ENCODE measurements at places on chromosomes 12 and 14.

GRCh38 chr14:26896447-26896846 is 298.6 kb upstream of the NOVA1 start:
- DNase-seq, result peak; percentile 10

- peak; percentile 67 for DNase-seq
These were observed 35.1 kb upstream of the OTOGL start for GRCh38 chr12:80064269-80064668.

DNA sequence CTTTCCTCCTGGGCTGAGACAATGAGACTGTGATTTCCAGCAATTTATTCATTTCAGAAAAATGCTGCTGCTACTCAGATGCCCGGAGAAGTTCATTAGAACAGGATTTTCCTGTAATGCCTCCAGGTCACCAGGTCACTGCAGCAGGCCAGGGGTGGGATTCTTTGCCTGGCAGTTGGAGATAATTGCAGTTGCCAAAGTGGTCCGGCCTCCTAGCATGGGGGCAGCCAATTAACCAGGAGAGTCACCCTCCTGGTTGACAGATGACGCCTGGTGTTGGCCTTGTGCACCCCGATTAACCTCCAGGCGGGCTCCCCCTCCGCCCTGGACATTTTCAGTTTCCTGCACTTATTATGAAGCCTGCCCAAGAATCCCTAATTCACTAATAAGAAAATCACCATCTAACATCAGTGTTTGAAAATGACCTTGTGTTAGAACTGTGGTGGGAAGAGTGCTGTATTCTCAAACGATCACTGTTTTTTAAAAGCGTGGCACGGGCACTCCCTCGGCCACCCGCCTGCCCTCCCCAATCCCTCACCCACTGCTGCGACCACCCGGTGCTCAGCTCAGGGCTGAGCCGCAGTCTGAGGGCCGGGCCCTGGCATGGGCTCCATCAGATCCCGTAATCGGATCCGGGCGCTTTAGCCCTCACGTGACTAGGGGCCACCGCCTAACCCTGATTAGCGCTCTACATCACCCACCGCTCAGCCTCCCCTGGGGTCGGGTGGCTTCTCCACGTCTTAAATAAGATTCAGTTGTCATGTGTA is 12.9 kb downstream of the RIMBP2 start:
- no peak for DNase-seq

DNA sequence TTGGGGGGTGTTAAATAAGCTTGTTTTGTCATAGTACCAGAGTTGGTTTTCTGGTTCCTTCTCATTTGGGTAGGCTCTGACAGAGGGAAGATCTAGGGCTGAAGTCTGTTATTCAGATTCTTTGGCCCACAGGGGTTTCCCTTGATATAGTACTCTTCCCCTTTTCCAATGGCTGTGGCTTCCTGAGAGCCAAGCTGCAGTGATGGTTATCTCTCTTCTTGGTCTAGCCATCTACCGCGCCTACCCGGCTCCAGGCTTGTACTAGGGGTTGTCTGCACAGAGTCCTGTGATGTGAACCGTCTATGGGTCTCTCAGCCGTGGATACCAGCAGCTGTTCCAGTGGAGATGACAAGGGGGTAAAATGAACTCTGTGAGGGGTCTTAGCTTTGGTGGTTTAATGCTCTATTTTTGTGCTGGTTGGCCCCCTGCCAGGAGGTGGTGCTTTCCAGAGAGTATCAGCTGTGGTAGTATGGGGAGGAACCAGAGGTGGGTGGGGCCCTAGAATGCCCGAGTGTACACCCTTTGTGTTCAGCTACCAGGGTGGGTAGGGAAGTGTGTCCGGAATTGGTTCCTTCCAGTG is 209.7 kb downstream of the GPHN start:
- no peak for DNase-seq

DNA sequence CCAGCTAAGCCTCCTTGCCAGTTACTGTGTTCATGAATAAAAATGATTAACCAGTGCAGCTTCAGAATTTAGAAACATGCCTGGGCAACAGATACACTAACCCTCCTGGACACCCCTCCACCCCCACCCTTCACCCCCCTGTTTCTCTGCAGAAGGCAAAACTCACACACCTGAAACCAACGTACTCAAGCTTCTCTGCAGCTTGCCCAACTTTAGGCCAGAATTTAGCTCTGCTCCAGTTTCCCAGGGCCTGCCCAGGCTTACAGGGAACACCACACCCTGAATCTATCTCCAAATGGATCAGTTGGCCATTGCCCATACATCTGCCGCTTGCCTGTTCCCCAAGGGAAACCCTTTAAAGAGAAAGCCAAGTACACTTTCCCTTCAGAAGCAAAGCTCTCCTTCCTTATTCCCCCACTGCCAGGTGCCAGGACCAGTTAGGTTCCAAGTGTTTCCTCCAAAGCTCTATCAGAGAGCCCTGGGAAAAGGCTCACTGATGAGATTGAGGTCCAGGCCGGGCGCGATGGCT is 1.8 kb upstream of the SPPL3 start:
- DNase-seq, result no peak

DNA sequence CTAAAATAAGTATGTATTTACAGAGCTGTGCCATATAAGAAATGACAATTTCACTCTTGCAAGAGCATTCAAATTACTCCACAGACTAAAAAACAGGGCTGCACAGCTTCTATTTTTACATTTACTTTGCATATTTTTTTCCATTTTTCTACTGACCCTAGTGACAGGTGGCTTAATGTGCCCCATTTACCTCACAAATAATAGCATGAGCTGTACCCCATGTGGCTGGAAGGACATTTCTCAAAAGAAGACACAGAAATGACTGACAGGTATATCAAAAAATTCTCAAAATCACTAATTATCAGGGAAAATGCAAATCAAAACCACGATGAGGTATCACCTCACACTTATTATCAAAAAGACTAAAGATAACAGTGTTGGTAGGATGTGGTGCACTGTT is 1128.6 kb downstream of the SLC16A7 start:
- no peak for DNase-seq

- DNase-seq, result no peak
These were observed 7.3 kb upstream of the MGP start for GRCh38 chr12:14892726-14893505.

GRCh38 chr12:131035245-131035681 is 81.6 kb downstream of the ADGRD1 start:
- no peak for DNase-seq

DNA sequence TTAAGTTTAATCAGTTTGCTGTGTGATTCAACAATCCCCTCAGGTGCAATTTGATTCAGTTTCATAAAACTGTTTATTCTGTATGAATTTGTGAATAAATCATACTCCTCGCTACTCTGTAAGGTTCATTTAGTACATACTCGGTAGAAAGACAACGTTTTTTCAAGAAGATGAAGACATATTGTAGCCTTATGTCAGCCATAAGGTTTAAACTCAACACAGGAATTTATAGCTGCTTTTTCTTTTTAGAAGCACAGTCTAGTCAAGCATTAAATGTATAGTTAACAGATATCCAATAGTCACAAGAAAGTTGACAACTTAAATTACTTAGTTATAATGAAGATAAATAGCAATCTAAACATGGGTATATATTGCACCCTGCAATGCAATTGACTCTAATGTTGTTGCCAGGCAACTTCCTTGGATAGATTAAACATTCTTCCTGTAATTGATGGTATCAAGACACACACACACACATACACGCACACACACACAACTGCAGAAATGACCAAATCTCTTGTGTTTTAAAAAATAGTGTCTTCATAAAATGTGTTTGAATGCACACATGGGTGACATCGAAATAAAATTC is 151.5 kb upstream of the MGAT4C start:
- DNase-seq, result no peak

GRCh38 chr12:108649126-108649525 is 15.4 kb upstream of the SELPLG start:
- DNase-seq, result peak; percentile 38

GRCh38 chr14:53553221-53553620 is 400.1 kb upstream of the DDHD1 start:
- no peak for DNase-seq

DNA sequence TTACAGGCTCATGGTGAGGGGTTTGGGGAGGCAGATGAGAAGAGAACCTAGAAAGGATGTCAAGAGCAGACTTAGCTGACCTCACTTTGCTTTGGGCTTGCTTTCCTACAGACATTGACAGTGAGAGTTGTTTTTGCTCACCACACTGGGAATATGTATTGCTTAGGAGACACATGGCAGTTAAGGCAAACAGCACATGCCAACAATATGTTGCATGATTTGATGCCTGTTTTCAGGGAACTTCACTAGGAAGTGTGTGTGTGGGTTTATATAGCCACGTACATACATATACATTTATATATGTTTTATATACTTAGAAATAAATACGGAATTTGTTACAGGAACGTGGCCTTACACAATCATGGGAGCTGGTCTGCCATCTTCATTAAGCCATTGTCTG is 346.1 kb downstream of the RGS6 start:
- no peak for DNase-seq

GRCh38 chr14:105878554-105878953 is 352.2 kb downstream of the TMEM121 start:
- DNase-seq, result no peak

DNA sequence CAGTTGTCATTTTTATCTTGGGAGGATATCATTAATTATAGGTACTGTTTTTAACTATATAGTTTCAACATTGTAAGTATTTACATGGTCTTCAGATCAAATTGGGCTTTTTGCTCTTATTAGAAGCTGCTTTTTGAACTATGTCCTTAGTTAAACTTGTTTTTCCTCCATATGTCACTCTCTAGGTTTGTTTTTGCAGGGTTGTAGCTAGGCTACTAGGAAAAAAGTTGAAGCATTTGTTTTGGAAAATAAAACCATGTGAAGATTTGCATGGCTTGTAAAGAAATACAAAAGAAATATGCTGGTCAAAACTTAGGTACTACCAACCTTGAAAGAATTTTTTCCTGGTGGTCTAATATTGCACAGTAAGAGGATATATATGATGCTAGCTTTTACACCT is 3.4 kb downstream of the ARID2 start:
- DNase-seq, result no peak

GRCh38 chr12:89950421-89950820 is 241.8 kb upstream of the ATP2B1 start:
- no peak for DNase-seq

- DNase-seq, result no peak
These were observed 90.4 kb downstream of the RBM19 start for GRCh38 chr12:113875691-113876090.

DNA sequence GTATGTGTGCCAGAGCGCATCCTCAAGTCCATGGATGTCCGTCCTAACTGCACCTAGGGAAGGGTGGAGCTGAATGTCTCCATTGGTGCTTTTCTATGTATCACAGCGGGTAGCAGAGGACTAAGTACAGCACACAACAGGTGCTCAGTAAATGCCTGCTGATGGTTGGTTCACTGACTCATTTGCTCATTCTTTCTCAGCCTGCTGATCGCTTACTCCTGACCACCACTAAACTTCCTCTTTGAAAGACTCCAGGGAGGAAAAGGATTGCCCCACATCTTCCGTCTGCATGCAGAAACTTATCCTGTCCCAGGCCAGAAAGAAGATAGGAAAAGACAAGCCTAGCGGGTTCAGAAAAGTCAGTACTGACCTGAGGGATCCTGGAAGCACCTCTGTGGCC is 66.3 kb downstream of the B4GALNT3 start:
- no peak for DNase-seq

- no peak for DNase-seq
These were observed 352.7 kb downstream of the KCNH5 start for GRCh38 chr14:62692490-62693106.
